NCI-H748 treated with DMSO at 0.1 percent for 48 hours (cell line): ENCODE measurements at places on chromosomes 7 and 10.

- no peak for DNase-seq
Measured at GRCh38 chr10:46226900-46227558, 59.8 kb upstream of the ANTXRL start.

GRCh38 chr7:115600207-115600606 is 430.4 kb downstream of the TFEC start:
- DNase-seq: no peak

DNA sequence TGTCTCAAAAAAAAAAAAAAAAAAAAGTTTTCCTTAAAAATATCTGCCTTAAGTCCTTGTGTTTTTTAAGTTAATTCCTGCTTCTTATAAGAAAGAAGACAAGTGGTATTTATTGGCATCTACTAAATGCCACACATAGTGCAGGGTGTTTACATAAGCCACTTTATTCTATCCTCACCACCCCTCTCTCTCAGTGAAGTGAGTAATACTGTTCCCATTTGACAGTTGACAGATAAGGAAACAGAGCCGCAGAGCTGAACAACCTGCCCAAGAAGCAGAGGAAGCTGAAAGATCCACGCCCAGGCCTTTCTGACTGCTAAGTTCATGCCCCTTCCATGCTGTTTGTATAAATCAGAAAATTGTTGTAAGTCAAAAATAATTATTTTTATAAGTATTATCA is 54.1 kb downstream of the ABLIM1 start:
- no peak for DNase-seq

DNA sequence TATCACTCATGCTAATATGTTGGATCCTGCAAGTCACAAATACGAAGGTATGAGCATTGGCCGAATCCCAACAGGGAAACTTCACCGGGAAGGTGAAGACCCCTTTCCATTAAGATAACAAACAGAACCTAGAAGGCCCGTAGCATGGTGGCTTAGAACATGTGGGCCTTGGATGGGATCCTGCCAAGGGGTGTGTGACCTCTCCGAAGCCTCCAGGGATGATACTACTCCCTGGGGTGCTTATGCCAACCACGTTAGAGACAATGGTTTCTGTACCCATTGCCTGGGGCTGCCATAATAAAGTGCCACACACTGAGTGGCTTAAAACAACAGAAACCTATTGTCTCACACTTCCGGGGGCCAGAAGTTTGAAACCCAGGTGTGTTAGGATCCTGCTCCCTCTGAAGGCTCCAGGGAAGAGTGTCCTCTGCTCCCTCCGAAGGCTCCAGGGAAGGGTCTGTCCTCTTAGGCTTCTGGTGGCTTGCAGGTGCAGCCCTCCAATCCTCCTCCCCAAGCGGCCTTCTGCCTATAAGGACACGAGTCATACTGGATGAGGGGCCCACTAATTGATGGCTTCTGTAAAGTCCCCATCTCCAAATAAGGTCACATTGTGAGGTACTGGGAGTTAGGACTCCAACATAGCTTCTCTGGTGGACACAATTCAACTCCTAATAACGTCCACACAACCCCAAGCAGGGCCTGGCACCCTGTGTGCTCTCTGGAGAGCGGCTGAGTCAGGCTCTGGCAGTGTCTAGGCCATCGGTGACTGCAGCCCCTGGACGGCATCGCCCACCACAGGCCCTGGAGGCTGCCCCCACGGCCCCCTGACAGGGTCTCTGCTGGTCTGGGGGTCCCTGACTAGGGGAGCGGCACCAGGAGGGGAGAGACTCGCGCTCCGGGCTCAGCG is 992 bp upstream of the MGMT start:
- DNase-seq: no peak

GRCh38 chr10:75074711-75075445 is 36.6 kb upstream of the SAMD8 start:
- DNase-seq: no peak

GRCh38 chr7:11750191-11750590 is 81.8 kb downstream of the THSD7A start:
- no peak for DNase-seq

GRCh38 chr7:121872831-121873288 is at the start of gene PTPRZ1:
PTPRZ1 (plus strand) TSS chr7:121873161; CDS start chr7:121873500, 339 bp downstream.
- DNase-seq: no peak

GRCh38 chr7:138967159-138967558 is 14.0 kb downstream of the KIAA1549 start:
- DNase-seq: no peak

DNA sequence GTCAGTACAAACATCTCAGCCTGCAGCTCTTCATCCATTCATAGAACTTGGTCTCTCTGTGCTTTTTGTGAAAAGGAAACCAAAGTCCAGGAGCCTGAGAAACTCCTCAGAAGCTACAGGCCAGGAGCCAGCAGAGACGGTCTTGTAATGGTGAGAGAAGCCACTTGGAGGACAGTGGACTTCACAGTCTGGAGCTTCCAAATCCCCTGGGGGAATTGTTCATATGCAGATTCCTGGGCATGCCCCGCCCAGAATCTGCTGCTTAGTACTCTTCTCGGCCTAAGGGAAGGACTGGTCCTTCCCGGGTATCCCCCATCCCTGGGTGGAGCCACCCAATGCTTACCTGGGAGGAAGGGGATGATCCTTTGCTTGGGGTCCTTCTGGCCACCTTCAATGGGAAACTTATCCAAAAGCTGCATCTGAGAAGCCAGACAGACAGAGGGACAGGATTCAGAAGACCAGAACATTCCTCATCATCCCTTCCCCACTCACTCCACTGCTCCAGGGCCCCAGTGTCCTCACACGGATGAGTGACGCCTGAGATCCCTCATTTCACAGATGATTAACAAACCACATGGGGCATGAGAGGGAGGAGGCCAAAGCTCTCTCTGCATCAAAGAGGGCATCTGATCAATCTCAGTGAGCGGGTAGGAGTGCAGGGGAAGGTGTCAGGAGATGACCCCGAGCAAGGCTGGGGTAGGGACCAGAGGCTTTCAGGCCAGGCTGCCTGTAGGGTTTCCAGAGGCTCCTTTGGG is 88.4 kb downstream of the SH3PXD2A start:
- no peak for DNase-seq

DNA sequence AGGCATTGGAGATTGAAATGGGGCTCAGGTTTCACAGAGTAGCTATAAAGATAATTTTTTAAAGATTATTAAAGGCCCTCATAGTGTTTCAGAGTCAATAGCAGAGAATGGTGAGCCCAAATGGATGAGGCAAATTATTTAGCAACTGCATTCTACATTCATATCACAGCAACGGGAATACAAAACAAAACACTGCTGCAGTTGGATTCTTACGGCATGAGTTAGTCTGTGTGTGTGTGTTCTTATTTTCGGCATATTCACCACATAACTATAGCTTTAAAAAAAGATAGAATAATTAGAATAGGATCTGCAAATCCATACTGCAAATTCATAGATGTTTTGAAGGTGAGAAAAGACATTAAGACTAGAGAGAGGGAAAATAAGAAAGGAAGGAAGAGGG is 66.0 kb downstream of the SUGCT start:
- no peak for DNase-seq

DNA sequence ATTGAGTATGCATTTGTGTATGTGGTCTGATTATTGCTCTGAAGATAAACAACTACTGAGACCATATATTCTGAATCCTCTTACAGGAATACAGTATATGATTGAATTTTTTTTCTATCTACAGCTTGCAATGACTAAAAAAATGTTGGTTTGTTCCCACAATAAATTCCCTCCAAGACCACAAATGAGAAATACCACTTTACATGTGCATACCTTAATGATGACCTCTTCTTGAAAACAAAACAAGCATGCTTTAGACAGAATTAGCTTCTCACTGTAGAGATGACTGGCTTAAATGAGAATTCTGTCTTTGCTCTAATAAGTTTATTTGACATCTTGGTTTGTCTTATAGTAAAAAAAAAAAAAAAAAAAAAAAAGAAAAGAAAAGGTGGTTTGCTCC is 241.5 kb downstream of the PCDH15 start:
- DNase-seq: no peak

DNA sequence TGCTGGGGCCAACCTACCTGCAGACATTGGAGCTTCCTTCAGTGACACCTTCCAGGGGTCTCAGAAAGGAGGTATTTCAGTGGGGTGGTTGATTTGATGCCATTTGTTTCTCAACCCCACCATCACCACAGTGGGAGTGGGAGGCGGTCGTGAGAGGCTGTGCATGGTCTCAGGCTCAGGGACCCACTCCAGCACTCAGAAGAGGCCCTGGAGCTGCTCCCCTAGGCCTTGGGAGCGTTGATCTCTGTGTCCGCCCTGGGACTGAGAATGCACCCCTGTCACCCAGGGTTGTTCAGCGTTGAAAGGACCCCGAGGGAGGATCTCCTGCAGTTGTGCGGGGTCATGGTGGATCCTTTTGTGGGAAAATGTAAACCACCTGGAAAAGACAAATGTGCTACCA is 410.6 kb downstream of the GLRX3 start:
- DNase-seq: no peak

GRCh38 chr7:47783456-47784223 is 164.6 kb downstream of the PKD1L1 start:
- DNase-seq: no peak

DNA sequence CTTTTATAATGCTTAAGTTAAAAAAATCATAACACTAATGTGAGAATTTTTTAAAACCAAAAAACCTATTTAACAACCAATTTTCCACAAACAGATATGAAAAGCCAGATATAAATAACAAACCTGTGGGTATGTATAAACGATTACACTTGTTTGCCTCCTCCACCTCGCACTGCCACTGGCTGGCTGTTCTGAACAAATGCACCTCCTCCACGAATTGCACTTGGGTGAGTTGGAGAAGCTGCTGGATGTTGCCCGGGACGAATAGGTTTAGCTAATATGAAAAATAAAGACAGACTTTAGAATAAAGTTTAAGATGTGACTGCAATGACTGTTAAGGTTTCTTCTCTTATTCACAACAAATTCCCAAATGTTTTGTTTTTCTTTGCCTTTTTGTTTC is 40.8 kb downstream of the KIF5B start:
- DNase-seq: no peak
